ENCODE measurements at places on chromosomes 1 and 21.
A peak's percentile ranks its signal among the peaks of the same experiment; 100 is the strongest.

GRCh38 chr1:155396874-155397476 is 76.3 kb downstream of the RUSC1 start:
- DNase-seq, result no peak

- no peak for DNase-seq
Measured at GRCh38 chr1:229408458-229409037, 25.3 kb downstream of the ACTA1 start.

- no peak for DNase-seq
Measured at GRCh38 chr1:201433609-201434008, 12.1 kb upstream of the TNNI1 start.

GRCh38 chr21:44681861-44682579 is at the start of gene KRTAP12-1:
Gene KRTAP12-1, minus strand, starts transcription at chr21:44682163. Its CDS starts 40 bp downstream, at chr21:44682123.
- DNase-seq, result no peak

DNA sequence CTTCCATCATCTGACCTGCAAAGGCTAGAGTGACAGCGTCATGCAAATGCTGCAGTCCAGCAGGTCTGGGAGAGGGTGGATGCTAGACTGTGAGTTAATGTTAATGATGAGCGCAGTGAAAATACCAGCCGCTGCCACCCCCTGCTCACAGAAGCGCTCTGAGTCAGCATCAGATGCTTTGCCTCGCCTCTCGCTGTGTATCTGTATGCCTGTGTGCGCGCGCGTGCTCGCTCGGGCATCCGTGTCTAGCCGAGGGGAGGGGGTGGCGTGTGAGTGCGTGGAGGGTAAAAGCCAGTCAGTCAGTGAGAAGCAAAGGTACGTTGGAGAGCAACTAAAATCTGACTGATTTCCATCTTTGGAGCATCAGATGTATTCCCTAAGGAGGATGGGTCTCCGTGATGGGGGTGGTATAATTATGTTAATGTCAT is 858.7 kb downstream of the USP25 start:
- DNase-seq, result no peak

DNA sequence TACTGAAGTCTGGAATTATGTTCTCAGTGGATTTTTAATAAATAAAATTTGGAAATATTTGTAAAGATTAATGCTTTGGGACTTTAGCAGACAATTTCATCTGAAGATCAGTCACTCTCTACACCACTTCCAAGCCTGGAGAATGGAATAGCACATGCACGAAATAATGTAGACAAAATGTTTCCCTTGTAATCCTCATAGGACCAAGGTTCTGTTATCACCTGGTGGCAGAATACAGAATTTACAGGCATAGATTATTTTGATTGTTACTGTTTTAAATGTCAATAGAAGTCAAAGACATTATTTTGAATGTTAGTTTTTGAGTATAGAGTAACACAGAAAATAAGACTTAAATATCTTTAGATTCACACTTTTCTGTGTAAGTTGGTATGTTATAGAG is 9.1 kb upstream of the ELAVL4 start:
- no peak for DNase-seq

GRCh38 chr1:229717786-229718576 is 91.9 kb downstream of the URB2 start:
- no peak for DNase-seq

DNA sequence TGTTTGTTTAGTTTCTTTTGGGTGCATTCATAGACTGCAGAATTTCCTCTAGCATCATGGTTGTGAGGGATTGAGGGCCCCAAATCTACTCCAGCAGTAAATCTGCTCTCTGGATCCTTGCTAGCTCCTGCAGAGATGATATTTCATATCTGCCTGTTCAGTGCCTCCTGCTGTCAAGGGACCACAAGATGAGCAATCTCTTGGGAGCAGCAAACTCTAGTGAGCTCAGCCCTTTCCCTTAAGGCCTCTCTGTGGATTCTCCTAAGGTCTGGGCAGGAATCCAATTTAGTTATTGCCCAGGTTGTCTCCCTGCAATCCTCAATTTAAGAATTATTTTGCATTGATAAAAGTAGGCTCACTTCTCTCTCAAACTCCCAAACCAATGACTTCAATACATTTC is 76.9 kb downstream of the RGS18 start:
- no peak for DNase-seq

DNA sequence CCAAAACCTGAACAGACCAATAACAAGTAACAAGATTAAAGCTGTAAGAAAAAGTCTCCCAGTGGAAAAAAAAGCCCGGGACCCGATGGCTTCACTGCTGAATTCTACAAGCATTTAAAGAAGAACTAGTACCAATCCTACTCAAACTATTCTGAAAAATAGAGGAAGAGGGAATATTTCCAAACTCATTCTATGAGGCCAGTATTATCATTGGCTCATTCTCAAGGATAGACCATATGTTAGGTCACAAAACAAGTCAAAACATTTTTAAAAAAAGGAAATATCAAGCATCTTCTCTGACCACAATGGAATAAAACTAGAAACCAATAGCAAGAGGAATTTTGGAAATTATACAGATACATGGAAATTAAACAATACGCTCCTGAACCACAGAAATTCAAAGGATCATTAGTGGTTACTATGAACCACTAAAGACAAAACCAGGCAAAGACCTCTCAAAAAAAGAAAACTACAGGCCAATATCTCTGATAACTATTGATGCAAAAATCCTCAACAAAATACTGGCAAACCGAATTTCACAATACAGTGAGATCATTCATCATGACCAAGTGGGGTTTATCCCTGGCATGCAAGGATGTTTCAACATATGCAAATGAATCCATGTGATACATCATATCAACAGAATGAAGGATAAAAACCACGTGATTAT is 13.9 kb upstream of the IL20 start:
- no peak for DNase-seq

GRCh38 chr1:84582802-84583587 is 8.8 kb upstream of the CTBS start:
- no peak for DNase-seq

DNA sequence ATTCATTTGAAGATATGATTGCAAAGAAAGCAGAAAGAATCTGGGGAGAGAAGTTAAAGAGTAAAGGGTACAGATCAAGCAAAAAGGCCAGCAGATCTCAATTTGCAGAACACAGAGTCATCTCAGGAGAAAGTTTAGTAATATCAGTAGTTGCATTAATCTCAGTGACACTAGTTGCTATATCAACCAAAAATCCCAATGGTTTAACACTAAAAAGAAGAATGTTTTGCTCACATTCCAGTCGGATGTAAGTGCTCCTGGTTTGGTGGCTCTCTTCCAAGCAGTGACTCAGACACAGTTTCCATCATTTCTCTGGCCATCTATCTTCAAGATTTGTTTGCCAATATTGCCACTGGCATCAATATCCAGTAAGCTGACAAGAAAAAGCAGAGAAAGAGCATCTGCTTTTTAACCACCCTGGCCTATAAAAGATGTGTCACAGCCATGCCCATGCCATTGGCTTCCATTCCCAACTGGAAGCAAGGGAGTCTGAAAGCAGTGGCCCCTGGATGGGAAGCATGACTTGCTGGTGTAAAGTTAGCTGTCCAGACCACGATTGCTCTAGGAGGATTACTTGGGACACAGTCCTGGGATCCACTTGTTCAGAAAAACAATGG is 45.5 kb upstream of the AIM2 start:
- peak; percentile 5 for DNase-seq

DNA sequence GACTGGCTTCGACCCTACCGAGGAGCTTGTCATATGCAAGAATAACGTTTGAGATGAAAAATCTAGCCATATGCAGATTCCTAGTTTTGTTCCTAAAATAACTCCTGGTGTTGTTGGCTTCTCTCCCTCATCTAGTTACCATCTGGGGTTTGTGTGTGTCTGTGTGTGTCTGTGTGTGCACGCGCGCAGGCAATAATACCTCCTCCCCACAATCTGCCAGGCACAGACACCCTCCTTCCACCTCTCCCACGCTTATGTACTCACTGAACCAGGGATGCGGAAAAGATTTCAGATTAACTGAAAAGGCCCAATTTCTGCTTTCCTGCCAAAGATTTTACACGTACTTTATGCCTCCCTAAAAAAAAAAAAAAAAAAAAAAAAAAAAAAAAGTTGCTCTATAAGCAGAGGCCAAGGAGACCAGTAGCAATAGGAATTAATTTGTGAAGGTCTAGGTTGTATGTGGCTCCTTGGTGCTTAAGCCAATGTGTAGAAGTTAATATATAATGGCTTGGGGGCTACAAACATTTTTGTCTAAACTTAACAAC is 452.7 kb downstream of the NUF2 start:
- DNase-seq, result no peak

DNA sequence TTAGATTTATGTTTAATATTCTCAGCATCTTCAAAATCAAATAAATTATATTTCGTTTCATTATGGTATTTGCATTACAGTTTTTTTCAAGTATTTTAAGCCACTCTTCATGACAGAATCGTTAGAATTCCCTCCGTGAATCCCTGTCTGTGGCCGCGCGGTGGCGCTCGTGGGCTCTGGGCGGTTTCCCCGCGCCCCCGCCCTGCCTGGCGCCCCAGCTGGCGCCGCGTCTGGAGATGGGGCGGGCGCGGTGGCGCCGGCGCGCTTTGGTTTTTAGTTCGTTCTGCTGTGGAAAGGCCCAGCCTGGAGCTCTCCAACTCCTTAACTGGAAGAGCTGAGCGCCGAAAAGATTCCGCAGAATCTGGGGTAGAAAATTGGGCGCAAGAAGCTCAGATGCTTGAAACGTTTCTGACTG is 25.7 kb downstream of the PRMT2 start:
- DNase-seq, result peak; percentile 55

DNA sequence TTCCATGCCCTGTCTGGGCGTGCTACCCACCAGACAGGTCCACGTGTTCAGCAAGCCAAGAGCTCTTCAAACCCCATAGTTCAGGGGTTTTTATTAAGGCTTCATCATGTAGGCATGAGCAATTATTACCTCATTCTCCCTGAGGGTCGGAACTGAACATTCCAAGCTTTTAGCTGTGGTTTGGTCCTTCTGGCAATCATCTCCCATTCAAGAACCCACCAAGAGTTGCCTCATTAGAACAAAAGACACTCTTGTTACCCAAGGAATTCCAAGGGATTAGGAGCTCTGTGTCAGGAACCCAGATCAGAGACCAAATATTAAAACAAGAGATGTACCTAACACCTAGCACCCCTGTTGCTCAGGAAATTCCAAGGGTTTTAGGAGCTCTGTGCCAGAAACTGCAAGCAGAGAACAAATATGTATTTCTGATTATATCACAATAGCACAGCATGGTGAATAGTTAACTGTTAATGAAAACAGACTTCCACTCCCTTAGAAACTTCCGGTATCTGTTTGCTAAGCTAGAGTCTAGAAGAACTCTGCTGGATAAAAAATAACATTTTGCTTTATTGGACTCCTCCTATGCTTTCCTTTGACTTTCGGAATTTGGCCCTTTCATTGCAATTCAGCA is 201.2 kb upstream of the L1TD1 start:
- no peak for DNase-seq

DNA sequence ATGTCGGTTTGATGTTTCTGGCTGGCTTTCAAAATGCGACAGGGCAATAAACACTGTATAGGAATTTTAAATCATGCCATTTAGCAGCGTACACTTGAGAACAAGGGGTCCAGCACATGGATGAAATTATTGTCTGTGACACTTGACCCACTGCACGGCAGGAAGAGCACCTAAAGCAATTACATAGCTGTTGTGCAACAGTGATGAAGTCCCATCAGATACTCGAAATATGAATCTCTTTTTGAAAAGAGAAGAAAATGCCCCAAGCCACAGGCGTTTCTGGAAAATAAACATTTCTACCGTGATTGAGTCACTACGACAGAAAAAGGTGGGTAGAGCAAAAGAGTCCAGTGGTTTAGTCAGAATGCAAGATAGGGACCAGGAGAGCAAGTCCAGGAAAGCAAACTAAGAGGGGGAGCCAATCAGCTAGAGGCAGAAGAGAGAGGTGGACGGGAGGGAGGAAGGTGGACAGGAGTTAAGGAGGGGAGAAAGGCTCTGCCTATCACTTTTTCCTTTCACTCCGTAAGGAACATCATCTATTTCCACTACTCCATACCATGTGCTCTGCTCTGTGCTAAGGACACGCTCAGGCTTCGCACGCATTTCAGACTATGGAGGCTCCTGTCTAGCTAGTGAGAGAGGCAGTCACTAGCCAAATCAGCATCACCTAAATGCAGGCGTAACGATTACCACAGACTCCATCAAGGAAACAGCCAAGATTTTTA is 6.4 kb downstream of the DSCAM start:
- no peak for DNase-seq

DNA sequence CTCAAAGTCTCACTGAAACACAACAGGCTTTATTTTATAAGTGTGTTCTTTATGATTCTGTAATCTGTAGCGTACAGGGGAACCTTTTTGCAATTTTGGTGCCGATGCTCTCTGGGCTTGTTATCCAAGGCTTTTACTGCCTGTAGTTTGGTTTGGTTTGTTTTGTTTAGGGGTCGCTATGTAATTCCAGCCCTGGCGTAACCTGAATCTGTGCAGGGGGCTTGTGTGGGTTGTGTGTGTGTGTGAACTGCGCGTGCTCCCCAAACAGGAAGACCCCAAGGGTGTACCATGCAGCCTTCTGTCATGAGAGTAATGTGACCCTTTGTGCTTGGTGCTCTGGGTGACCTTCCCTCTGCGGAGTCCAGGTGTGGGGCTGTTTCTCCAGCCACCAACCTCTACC is 92.1 kb upstream of the CLDN14 start:
- no peak for DNase-seq

DNA sequence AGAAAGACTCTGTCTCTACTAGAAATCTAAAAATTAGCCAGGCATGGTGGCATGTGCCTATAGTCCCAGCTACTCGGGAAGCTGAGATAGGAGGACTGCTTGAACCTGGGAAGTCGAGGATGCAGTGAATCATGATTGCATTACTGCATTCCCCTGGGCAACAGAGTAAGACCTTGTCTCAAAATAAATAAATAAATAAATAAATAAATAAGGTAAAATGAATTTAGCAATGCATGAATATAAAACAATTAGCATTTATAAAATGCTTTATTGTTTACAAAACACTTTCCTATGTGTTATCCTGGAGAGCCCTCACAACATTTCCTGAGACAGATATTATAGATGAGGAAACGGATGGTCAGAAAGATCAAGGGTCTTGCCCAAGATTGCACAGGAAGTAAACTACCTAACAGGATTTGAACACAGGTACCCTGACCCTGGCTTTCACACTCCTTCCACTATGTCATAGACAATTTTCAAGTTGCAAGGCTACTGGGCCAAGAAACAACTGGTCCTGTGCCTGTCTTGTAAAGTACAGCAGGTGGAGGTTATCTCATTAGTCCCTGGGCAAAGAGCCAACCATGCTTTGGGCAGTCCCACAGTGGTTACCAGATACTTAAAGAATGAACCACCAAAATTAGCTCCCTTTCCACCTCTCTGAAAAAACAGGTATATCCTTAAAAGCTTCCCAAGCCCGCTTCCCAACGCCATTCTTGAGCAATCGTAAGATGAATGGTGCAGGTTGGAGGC is 15.4 kb upstream of the VSIG8 start:
- DNase-seq, result no peak

DNA sequence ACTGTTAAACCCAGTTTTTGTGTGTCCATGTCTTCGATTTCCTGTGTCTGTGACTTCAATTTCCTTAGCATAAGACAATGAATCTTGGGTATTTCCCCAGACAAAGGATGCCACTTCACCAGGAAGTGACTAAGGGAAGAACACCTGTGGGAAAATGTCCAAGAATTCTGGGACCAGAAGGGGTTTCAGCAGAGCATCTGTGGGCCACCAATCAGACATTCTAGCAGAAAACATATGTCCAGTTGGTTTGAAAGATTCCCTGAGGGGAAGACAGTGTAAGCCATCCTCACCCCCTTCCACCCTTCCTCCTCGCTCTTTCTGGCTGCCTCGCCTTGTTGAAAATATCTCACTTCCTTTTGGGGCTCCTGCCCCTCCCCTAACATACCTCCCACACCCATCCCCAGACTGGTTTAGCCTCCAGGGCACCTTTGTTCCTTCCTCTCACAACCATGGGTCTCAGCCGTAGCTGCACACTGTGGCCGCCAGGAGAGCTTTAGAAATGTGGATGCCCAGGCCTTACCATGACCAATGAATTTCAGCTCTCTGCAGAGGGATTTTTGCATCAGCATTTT is 25.5 kb upstream of the IFNAR1 start:
- peak; percentile 33 for DNase-seq
